ENCODE measurements at places on chromosomes 1 and 21.
A peak's percentile ranks its signal among the peaks of the same experiment; 100 is the strongest.

- DNase-seq: no peak
These were observed 836 bp upstream of the FBLIM1 start for GRCh38 chr1:15757575-15758342.

- DNase-seq: no peak
These were observed 177.2 kb upstream of the C8B start for GRCh38 chr1:57142999-57143398.

- no peak for DNase-seq
These were observed 8.5 kb downstream of the GGPS1 start for GRCh38 chr1:235336903-235337302.

GRCh38 chr21:45386336-45386727 lies 18.6 kb upstream of the COL18A1 start:
- DNase-seq: no peak

- peak; percentile 26 for DNase-seq
These were observed 144.6 kb upstream of the TNR start for GRCh38 chr1:175887981-175888428.

DNA sequence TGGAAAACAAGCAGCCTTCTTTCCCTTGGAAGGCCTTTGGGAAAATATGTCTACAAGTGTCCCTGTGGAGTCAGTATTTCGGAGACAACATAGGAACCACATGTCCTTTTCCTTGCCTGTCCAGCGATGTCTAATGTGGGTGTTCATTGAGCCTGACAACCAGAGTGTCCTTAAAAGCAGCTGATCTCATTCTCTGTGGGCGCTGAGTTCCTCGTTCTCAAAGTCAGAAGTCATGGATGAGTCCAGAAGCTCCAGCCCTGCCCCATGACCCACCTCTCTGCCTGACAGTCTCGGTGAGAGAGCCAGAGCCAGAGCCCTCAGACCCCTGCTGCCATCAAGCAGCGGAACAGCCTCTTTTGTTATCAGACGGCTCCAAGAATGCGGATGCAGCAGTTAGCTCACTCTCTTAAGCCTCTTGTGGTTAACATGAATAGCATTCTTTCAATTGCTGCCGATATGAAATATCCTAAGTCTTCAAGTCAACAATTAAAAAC lies 329.2 kb downstream of the TGFB2 start:
- no peak for DNase-seq
